ENCODE measurements at places on chromosomes 4 and X.

DNA sequence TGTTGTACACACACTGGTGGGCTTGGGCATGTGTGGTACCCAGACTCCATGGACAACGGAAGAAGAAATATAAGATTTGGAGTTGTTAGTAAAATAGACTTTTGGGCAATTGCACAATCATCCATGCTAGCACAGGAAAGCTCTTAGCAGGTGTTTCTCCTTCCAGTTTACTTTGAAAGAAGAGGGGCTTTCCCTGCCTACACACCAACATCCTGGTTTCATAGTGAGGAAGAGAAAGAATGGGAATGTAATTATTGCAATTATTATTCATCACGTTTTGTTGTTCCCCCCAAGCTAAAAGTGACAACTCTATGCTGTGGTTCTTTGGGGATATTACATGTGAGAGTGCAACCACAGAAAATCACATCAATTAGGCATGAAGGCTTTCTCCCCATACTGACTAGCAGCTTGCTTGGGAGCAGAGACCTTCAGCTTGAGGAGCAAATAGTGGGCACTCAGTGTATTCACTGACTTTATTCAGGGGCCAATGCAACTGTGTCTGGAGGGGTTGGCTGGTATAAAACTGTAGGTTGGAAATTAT is 57.2 kb upstream of the PUDP start:
- no peak for DNase-seq

- DNase-seq = no peak
These were observed 5.3 kb upstream of the TRMT2B start for GRCh38 chrX:101057093-101057714.

- DNase-seq = no peak
These were observed 286.2 kb downstream of the GALNTL6 start for GRCh38 chr4:172099376-172099775.

DNA sequence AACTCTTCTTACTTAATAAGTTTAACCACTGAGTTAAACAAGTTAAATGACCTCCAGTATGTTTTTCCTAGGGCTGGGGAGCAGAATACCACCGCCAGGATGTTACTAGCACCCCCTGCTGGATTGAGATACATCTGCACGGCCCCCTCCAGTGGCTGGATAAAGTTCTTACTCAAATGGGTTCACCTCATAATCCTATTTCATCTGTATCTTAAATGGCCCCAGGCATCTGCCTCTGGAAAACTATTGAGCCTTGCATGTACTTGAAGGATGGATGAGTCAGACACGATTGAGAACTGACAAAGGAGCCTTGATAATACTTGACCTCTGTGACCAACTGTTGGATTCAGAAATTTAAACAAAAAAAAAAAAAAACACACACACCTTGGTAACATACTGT is 61.5 kb upstream of the MMAA start:
- no peak for DNase-seq

- no peak for DNase-seq
These were observed 2.3 kb downstream of the PGRMC2 start for GRCh38 chr4:128285085-128285997.

GRCh38 chr4:114921790-114922591 is 191.4 kb downstream of the NDST4 start:
- DNase-seq = no peak

DNA sequence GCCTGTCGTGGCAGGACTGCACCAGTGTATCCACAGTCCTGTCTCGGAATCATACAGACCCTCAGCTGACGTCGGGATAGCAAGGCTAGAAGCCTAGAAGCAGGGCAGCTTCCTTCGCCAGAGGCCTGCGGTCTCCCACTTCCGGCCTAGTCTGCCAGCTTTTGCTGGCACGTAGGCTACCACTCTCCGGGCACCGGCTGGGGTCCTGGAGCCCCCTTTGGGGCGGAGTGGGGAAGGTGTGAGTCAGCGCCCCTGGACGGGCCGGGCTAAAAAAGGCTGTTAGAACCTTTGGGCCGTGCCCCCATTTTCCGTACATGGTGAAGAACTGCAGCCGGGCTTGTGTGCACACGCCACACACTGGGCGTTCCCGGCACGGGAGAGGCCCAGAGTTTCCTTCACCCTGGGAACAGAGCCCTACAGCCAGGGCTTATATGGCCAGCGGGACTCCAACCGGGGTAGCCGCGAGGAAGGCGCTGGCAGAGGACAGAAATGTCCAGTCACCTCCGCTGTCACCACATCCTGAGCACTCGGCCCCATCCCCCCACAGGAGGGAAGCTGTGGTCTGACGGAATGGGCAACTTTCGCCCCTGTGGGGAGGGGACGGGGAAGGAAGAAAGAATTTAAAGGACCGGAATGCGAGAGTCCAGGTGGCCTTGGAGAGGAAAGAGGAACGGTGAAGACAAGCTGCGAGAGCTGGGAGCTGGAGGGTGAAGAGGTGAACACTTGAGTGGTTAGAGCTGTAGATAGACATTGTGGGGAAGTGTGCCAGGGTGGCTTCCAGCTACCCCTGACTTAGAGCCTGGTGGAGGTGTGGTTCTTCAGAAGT is 4.6 kb downstream of the MAGIX start:
- no peak for DNase-seq

DNA sequence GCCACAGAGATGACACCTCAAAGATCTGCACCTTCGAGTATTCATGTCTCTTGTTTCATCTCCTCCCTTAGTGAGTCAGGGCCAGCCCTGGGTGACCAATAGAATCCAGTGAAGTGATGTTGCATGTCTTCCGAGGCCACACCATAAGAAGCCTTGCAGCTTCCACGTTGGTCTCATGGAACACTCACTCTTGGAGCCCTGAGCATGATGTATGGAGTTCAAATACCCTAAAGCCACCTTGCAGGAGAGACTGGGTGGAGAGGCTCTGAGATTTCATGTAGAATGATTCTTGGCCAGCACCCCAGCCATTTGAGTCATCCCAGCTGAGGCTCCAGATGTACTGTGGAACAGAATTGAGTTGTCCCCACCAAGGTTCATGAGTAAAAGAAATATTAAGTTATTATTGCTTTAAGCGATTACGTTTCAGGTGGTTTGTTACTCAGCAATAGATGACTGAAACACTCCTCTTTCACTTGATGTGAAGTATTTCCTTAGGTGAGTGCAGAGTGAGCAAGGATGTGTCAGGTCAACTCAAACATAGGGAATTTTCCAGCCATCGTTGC is 5.0 kb upstream of the RP2 start:
- DNase-seq = no peak

DNA sequence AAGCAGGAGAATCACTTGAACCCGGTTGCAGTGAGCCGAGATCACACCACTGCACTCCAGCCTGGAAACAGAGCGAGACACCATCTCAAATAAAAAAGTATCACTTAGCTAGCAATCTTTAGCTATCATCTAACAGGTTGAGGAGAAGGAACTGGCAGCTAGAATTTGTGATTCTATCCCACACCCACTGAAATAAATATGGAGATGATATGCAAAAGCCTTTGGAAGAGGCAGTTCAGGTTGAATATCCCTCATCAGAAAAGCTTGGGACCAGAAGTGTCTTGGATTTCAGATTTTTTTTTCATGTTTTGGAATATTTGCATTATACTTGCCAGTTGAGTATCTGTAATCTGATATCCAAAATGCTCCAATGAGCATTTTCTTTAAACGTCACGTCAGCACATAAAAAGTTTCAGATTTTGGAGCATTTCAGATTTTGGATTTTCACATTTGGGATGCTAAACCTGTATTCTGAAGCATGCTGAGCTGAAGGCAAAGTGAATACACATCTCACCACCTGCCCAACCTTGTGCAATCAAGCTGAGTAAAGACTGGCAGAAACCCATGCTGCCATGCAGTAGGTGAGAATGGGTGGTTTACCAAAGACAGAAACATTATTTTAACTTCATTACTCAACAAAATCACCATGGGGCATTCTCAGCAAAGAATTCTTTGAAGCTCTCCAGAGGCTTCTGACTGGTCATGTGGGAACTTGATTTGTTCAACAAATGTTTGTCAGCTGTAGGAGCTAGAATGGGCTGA is 159.3 kb downstream of the SH3KBP1 start:
- no peak for DNase-seq

- DNase-seq = peak; percentile 19
These were observed 93.7 kb downstream of the ADGRL3 start for GRCh38 chr4:61293707-61294400.

- DNase-seq = no peak
These were observed 127.4 kb downstream of the RBM47 start for GRCh38 chr4:40502220-40502619.

- no peak for DNase-seq
These were observed 53.7 kb downstream of the TAB3 start for GRCh38 chrX:30835373-30835772.

GRCh38 chr4:124803641-124804040 is 91.1 kb upstream of the ANKRD50 start:
- no peak for DNase-seq

DNA sequence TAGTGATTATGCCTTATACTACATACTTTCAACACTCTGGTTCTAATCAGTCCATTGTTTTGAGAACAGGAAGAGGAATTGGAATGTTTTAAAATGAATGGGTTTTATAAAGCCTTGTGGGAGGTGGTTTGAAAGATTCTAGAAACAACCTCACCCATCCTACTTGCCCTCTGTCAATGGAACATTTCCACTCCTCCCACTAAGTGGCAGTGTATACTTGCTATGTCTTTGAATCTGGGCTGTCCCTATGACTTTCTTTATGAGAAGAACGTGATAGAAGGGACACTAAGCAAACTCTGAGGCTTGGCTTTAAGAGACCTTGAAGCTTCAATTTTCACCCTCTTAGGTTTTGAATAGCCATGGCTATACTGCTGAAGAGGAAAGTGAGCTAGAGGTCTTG is 611.2 kb downstream of the PPP4R3C start:
- DNase-seq = no peak

DNA sequence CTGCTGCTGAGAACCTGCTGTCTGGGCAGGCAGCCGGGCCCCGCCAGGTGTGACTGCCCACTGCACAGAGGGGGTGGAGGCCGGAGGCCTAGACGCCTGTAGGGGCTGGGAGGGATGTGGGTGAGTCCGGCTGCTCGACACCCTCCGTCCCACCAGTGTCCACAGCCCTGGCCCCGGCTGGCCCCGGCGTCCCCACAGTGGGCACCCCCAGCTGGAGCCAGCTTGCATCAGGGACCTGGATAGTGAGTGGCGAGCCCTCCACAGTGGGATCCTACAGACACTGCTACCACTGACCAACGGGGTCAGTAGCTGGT is 34.7 kb upstream of the SPON2 start:
- no peak for DNase-seq

- no peak for DNase-seq
These were observed 187.5 kb upstream of the TBC1D9 start for GRCh38 chr4:140943486-140944198.

DNA sequence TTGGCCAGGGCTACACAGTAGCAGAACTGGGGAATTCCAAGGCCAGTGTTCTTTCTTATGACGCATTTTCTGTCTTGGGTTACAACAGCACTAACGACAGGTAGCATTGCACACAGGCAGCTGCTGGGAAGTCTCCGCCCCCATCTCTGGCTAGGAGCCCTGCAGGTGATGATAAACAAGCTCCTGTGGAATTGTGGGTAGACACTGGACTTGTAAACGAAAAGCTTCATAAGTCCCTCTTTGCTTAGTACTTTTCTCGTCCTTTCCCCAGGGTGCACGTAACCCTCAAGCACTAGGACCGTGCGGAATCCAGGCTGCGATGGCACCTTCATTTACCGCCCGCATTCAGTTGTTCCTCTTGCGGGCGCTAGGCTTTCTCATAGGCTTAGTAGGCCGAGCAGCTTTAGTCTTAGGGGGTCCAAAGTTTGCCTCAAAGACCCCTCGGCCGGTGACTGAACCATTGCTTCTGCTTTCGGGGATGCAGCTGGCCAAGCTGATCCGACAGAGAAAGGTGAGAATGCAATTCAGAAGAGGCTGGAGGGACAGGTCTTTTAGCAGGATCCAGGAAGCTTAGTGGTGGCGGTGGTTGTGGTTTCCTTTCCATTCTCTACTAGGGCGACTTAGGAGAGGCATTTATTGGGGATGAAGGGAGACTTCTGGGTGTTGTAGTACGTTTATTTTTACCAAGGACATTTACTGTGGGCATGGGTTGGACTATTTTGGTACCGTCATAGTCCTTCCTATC is at the start of gene FAAH2:
Gene FAAH2, plus strand, starts transcription at position 200 of the 745 bp plus-strand sequence. Its CDS starts 120 bp downstream, at position 320.
- DNase-seq = peak; percentile 47

- DNase-seq = no peak
These were observed 43.3 kb downstream of the NCAPG start for GRCh38 chr4:17854036-17854435.

GRCh38 chr4:153223930-153224329 is 19.7 kb downstream of the TRIM2 start:
- no peak for DNase-seq

- DNase-seq = no peak
These were observed 13.6 kb downstream of the FGFRL1 start for GRCh38 chr4:1024882-1025545.

DNA sequence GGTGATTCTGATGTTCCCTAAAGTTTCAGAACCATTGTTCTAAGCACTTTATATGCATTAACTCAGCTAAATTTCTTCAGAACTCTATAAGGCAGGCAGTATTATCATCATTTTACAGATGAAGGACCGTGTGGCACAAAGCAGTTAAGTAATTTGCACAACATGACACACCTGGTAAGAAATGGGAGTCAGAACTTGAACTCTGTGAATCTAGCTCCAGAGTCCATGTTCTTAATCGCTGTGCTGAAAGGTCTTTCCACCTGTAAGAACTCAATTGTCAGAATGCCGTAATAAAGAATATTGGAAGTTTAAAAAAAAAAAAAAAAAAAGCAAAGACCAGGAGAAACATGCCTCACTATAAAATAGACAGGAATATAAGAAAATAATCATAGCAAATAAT is 9.2 kb downstream of the HUWE1 start:
- DNase-seq = no peak

DNA sequence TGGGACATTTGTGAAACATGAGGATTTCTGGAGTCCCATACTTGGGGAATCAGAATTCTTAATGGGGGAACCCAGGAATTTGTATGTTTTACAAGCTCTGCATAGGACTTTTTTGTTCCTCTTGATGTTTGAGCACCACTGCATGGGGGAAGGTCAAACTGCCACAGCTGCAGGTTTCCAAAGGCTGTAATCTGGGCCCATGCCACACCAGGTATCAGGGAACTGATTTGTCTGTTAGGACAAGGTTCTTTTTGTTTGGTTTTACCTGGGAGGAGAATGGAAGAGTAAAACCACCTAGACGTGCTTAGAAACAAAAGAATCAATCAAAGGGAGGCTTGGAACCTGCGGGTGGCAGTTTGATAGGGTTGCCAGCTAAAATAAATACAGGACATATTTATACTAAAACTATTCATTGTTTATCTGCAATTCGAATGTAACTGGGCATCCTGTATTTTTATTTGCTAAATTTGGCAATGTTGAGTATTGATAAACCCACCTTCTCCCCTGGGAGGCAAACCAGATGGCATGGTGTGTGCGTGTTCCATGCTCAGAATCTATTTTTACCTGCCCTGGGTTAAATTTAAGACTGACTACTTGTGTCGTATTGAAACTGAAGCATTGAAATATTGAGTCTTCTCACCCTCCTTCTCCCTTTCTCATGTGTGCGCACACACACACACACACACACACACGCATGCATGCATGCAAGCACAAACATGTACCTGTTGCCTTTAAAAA is 63.7 kb downstream of the TMEM164 start:
- peak; percentile 42 for DNase-seq

Data from NCI-H1417 treated with DMSO at 0.1 percent for 48 hours (cell line).